ENCODE measurements at places on chromosomes 1 and 21.

DNA sequence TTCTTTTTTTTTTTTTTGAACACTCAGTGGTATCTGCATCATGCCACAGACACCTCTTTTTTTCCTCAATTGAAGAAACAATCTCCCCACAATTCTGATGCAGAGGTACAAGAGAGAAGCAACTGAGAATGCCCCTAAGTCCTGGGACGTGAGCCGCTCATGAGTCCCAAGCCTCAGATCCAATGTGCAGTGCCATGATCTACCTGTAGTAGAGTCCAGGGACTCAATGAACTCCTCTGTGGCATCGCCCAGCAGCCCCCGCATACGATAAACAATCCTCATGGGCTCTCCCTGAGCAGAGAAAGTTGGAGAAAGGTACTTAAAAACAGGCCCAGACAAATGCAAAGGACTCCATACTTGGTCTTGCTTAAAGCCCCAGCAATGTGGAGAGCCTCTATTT lies 113.1 kb downstream of the UBR4 start:
- DNase-seq: no peak

- no peak for DNase-seq
Observed at GRCh38 chr1:82086739-82087138, 286.0 kb downstream of the ADGRL2 start.

GRCh38 chr1:41656068-41656467 lies 171.6 kb upstream of the EDN2 start:
- no peak for DNase-seq

- DNase-seq: no peak
Observed at GRCh38 chr1:97864615-97865014, 56.2 kb downstream of the DPYD start.

DNA sequence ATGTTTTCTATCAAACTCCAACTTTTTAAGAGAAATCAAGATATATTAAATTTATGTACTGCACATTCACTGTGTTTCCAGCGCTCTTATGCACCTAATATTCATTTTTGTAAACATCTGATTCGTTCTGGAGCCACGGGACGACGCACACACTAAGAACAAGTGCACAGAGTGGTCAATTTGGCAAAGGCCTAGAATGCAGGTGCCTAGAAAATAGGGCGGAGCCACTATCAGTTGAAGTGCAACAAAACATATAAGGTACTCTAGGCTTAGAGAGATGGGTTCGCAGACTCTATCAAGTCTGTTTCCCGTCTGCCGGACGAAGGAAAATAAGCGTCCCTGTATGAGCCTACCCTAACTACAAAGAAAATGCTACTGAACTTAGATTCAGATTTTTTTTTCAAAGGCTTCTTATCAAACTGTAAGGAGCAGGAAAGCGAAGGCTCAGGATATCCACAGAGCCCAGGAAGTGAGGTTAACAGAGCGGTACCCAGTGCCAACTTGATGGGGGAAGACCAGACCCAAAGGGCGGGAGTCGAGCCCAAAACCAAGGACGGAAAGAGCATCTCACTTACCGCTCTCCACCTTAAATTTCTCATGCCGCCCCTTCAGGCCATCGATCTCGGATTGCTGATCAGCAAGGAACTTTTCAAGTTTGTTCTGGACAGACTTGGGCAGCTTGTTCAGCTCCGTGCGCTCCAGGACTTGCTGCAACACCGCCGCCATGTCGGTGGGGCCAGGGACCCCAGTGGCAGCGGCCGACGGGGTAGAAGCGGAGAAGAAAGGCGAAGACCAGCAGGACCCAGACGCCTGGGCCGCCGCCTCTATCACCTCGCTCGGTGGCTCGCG lies 526 bp downstream of the TPR start:
- DNase-seq: no peak

DNA sequence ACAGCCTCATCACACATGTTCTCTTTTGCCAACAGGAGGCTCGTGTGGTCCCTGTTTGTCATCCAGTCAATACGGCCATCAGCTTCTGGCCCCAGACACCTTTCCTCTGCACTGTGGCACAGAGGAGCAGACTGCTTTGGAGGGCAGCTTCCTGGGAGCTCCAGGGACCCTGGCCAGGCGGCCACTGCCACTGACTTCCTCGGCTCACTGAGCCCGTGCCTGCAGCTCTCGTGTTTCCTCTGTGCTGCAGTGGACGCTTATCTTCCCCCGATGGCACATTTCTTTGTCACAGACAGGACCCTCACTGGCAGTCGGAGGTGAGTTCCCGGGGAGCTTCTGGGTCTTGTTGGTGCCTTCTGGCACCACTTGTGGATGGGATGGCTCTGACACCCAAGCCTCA lies 67.0 kb upstream of the DIRAS3 start:
- DNase-seq: no peak

Data from sciatic nerve (tissue), 2 donors.